ENCODE measurements at places on chromosomes 1 and 21.

- peak; percentile 70 for DNase-seq
These were observed 12.9 kb upstream of the PHLDA3 start for GRCh38 chr1:201481761-201482493.

DNA sequence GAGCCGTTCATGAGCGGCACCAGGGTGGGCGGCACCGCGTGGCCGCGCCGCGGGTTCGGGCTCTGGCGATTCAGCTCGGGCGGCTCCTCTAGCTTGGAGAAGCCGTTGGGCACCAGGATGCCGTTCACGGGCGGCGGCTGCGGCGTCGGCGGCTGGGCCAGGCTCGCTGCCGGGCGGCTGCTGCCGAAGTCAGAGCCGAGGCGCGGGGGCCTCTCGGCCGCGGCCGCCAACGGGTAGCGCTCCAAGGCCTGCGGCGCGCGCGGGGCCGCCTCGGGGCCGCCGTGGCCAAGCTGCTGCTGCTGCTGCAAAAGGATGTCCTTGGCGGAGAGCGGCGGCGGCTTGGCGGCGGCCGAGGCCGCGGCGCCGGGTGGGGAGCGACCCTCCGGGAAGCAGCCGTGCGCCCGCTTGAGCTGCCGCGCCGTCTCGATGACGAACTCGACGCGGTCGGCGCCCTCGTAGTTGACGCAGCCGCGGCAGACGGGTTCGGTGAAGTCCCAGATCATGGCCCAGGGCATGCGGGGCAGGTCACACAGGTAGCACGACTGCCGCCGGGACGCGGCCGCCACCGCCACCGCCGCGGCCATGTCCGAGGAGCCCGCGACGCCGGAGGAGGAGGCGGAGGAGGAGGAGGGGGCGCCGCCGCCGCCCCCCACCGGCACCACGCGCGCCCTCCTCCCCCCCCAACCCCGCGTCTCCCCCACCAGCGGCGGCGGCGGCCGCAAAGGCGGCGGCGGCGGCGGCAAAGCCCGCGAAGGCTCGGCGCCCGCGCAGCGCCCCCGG, 877 bp downstream of the IRF2BP2 start:
- peak; percentile 51 for DNase-seq

DNA sequence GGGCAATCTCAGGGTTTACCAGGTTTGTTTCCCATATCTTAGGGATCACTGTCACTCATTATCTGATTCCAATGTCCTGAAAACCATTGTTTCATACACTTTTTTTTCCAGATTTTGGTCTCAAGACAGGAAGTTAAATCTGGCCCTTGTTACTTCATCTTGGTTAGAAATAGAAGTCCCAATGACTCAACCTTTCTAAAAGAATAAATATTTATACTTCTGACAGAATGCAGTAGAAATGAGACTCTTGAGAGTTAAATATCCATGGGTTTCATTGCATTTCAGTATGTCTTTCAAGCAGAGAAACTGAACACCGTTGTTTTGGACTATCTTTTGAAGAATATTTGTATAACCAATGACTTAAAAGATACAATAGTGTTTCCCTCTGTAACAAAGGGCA, 19.8 kb upstream of the VCAM1 start:
- no peak for DNase-seq

DNA sequence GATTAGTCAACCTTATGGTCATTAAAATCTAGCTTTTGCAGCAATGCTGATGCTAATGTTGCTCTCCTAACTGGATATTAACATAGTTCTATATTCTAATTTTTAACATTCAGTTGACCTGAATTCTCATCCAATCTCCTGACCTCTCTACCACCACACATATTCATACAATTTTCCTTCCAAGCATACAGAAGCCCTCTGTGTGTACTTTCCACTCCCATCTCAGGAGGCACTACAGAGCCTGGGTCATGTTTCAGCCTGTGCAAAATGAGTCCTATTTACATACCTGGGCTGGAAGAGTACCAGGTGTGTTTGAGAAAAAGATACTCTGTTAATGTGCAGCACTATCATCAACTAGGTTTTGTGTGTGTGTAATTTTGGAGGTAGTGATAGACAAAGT, 486.3 kb downstream of the NEGR1 start:
- no peak for DNase-seq

DNA sequence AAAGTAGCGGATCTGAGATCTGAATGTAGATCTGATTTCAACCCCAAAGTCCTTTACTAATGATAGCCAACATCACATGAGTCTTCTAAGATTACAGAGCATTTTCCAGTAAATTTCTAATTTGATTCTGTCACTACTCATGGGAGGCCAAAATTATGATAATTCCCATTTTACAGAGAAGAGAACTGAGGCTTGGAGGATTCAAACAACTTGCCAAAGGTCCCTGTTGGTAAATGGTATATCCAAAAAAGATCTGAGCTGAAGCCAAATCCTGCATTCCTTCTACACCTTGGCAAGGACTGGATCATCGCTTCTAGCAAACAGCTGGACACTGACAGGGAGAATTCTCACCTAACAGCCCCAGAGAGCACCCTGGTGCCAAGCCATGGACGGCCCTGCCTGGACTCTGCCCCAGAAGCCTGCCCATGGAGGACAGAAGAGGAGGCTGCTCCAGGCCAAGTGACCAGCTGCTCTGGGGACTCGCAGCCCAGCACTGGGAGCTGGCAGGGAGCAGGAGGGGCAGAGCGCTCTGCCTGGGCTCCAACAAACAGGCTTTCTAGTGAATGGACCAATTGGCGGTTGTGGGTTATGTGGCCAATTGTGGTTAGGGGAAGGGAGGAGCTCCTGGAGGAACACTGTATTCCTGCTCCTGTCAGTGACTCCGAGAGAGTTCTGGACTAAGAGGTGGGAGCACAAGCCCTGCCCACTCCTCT, 6.4 kb upstream of the CSF1 start:
- DNase-seq, result no peak

GRCh38 chr21:15001113-15001512, 63.7 kb downstream of the NRIP1 start:
- DNase-seq, result no peak

GRCh38 chr1:198119906-198120305, 36.9 kb upstream of the NEK7 start:
- no peak for DNase-seq

DNA sequence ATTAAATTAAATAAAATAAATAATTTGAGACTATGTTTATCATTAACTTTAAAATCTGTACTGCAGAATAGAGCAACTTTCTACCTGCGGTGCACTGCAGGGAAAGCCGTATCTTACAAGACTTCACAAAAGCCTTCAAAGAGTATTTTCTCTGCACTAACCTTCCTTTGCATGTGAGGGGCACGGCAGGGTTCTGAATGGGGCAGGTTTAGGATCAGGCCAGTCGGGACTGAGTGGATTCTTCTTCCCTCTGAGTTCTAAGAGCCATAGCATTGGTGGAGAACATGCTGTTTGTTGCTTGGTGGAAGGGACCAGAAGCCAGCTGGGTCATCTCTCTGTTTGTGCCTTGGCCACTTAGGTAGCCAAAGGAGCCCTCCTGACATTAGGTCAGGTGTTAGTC, 55.2 kb upstream of the LGALS8 start:
- DNase-seq, result no peak

- DNase-seq, result no peak
These were observed 42.2 kb downstream of the KCNK1 start for GRCh38 chr1:233656032-233656635.
